Caki2 (cell line): ENCODE measurements at places on chromosomes 5 and 9.

GRCh38 chr9:134863306-134863902, 17.2 kb upstream of the FCN2 start:
- no peak for DNase-seq

- peak; percentile 51 for DNase-seq
Observed at GRCh38 chr9:14097215-14097614, 216.7 kb downstream of the NFIB start.

GRCh38 chr9:124968238-124968637, 27.4 kb upstream of the GOLGA1 start:
- no peak for DNase-seq

DNA sequence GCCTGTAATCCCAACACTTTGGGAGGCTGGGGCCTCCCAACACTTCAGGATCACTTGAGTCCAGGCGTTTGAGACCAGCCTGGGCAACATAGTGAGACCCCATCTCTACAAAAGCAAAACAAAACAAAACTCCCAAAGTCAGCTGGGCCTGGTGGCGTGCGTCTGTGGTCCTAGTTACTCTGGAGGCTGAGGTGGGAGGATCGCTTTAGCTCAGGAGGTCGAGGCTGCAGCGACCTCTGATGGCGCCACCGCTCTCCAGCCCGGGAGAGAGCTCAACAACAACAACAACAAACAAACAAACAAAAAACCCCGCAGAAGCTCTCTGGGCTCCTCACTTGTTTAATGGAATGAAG, 528 bp downstream of the ACOT12 start:
- no peak for DNase-seq

- no peak for DNase-seq
Observed at GRCh38 chr5:172768098-172768572, 2.9 kb downstream of the DUSP1 start.

- no peak for DNase-seq
Observed at GRCh38 chr9:86665416-86665815, 281.9 kb downstream of the GAS1 start.

- no peak for DNase-seq
Observed at GRCh38 chr9:117414906-117415331, at the start of gene ASTN2. ASTN2 (minus strand) TSS chr9:117415057; CDS start chr9:117414938, 119 bp downstream.

DNA sequence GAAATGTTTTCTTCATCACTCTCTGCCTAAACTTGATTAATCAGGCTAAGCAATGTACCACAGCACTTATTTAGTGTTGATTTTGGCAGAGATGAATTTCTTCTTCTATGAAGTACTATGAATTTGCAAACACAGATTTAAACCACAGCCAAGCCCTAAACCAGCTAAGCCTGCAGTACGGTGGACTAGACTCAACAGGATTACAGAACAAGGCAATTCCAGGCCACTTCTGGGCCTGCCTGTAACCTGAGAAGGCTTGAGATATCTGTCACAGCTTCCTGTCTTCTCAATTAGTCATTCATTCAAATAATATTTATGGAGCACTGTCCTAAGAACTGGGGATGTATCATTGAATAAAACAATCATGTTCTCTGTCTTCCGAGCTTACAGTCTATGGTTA, 32.4 kb upstream of the CAST start:
- DNase-seq = peak; percentile 45

DNA sequence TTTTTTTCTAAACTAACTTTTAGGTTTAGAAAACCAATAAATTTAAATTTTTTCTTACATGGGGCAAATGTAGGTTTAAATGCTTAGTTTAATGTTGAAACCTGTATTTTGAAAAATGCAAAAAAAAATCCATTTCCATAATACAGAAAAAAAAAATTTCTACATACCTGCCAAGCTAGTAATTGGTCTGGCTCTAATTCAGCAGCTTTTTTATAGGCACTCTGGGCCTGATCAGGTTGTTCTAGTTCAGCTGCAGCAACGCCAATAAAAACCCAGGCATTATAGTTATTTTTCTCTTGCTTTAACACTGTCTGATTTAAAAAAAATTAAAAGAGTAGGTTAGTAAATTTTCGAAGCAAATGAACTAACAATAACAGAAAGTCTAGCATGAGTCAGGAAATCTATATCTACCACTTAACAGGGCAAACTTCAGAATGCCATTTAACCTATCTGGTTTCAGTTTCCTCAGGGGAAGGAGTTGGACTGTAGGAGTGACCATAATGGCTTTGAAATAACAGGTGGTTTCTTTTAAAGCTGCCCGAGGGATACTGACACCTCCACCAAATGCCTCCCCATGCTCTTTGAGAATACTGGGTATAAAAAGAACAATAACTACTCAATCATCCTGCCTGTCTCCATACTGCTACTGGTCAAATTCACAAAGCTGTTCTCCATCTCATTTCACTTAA, 11.6 kb downstream of the SKIC3 start:
- no peak for DNase-seq

GRCh38 chr9:127578627-127578951, 33.5 kb upstream of the STXBP1 start:
- DNase-seq = no peak

GRCh38 chr5:131378721-131379541, 115.1 kb downstream of the CDC42SE2 start:
- DNase-seq = no peak

DNA sequence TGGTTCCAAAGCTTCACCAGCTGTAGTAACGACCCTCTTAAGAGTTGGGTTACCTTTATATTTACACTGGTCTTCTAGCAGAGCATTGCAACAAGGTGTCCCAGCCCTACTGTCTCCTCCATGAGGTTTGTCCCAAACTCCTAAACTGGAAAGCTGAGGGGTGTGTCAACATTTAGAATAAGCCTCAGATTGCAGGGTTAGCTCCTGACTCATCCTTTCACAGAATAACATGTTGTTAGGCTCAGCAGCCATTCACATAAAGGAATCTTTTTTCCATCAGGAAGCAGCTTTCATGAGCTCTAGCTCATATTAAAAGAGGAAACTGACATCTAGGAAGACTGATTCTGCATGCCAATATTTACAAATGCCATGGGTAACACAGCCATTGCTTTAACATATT, 238.7 kb downstream of the EFNA5 start:
- no peak for DNase-seq
